ENCODE measurements at places on chromosomes 12 and 14.

DNA sequence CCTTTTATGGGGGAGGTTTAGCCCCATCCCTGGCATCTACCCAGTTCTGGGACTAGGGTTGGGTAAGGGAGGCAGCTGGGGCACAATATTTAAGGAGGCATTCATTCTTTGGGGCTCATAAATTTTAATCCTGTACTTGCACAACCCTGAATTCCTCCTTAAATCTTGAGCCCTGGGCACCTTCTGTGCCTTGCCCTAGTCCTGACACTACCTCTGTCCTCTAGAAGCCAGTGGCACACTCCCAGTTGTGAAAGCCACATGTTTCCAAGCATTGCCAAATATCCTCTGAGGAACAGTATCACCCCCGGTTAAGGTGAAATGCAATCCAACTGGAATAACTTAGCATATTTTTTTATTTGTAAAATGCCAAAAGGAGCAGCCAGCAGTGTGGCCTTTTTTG is 36.6 kb downstream of the SLC16A7 start:
- DNase-seq = no peak

- DNase-seq = no peak
Observed at GRCh38 chr14:20492486-20492885, 12.9 kb upstream of the RNASE10 start.

- DNase-seq = no peak
Observed at GRCh38 chr12:6157482-6157881, 33.0 kb upstream of the VWF start.

GRCh38 chr12:29614694-29615325 is 117.3 kb upstream of the OVCH1 start:
- no peak for DNase-seq

GRCh38 chr14:41423503-41423902 is 183.2 kb upstream of the LRFN5 start:
- DNase-seq = no peak

DNA sequence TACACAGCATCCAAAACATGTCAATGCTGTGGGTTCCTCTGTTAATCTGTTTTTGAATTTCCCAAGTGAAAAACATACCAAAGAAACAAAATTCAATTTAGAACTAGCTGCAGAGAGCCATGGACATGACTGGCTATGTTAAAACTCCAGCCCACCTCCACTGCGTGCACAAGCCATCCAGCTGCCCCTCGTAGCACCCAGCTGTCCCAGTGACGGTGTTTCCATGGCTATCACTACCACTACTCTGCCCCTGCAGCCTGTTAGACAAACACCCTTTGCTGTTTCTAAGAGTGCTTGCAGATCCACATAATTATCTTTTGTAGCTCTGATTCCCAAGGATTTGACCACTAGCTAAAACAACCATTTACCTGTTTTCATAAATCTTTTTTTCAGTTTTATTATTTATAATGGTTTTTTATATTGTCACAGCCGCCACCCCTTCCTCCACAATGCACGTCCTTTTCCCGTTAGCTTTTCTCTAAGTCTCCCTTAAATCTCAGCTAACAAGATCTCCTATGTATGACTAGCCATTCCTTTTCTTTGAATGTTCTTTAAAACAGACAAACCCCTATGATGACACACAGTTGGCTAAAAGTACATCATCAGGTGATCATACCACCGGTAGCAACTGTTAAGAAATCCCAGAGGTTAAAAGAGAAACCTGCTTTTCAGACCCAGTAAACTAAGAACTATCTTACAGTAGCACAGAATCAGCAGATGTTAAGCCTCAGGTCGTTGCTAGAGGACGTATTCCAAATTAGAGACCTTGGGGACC is 37.8 kb upstream of the NAA30 start:
- DNase-seq = no peak

DNA sequence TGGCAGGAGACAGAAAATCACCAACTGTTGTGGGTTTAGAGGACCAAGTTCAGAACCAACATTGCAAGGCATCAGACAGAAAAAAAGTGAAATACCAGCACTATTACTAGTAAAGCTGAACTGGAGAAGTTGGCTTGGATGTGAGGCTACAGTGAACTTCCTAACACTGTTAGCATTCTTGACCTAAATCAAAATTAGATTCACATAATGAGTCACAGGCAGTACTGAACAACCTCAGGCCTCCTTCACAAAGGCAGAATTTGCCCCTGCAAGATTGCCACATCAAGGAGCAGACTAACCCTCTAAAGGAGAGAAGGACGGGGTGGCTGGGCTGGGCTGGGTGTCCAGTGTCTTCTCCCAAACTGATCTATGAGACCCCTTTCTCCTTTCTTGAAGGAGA is 539.7 kb downstream of the SNAPC1 start:
- DNase-seq = no peak

DNA sequence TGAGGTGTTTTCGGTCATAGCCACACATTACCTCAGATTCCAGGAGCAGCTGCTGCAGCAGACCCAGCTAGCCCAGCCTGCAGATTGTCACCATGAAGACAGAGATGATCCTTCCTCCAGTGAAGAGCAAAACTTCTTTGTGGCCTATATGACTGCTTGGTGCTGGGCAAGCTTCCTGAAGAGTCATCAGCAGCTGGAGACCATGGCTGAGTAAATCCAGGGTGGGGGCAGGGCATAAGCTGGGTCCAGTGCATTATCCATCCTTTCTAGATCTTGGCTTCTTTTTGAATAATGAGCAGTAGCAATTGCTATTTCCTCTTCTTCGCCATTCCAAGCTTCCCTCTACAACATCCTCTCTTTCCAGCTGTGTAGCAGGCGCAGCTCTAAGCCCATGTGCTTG is 373.1 kb upstream of the DDHD1 start:
- no peak for DNase-seq

DNA sequence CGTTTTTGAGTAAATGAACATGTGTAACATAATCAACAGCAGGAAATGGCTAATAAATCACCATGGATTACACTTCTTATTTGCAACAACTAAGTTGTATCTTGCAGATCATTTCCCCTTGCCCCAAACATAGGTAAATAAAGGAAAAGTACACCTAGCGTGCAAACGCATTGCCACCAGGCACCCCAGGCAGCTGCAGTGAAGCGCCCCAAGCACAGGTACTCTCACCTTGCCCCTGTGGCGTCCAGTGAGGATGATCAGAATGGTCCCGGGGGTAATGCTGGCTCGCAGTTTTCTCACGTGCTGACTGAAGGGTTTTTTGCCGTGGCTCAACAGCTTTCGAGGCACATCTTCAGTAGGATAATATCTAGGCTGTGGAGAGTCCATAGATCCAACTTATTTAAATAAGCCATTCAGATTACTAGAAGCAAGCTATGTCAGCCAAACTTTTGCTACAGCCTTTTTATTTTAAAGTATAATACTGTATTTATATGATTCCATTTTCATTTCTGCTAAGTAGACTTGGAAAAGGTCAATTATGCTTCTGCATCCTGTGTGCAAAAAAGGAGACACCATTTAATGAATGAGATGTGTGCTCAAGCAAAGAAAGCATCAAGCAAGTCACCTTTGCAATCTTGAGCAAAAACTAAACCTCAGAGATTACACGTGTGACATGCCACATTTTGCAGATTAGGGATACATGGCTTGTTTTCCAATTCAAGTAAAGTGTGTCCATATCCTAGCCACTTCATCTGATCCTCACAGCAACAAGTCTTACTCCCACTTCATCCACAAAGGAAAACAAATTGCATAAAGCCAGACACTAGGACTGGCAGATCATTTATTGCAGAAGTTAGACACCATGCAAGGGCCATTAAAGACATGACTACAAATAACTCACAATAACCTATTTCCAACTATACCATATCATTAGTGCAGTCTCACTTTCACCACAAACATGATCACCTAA is 2.6 kb downstream of the RPL6 start:
- DNase-seq = no peak

Measured in RCC 7860 (cell line).